Smooth muscle cell of the pulmonary artery (primary cell): ENCODE measurements at places on chromosomes 7 and 10. TPM values are rescaled to one million over a fixed set of nuclear protein-coding genes. Genes with fewer than 3 reads are reported as not detected.

The CYP3A7 gene
- not detected in 2 replicates for total RNA-seq

The ACTA2 gene
- total RNA-seq: 1,211 and 1,255 TPM in 2 replicates

The ZSWIM8 gene
- 70.8 and 81.8 TPM in 2 replicates for total RNA-seq

The FOXI2 gene
- not detected in 2 replicates for total RNA-seq

The HOXA5 gene
- total RNA-seq: 1.2 and 5.1 TPM in 2 replicates

The ITIH5 gene
- total RNA-seq: 3.6 and 24.9 TPM in 2 replicates

The HOXA13 gene
- not detected in 2 replicates for total RNA-seq
